ENCODE measurements at places on chromosomes 7 and 10.

DNA sequence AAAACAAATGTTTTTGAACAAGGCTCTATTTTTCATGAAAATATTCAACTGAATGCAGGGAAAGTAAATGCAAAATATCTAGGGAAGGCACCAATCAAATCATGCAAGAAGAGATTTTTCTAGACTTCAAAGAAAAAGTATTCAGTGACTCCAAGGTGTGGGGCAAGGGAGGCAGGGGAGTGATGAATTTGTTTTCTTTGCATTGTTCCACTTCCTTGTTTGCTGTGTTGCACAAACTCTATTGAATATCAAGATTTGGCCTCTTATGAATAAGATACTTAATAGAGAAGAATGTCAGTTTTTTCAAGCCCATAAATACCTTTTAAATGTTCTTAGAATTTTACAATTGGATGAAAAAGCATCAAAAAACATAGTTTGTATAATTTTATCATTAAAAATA is 26.4 kb downstream of the STEAP1 start:
- DNase-seq: no peak

GRCh38 chr7:118061386-118061785 is 122.6 kb upstream of the LSM8 start:
- no peak for DNase-seq

DNA sequence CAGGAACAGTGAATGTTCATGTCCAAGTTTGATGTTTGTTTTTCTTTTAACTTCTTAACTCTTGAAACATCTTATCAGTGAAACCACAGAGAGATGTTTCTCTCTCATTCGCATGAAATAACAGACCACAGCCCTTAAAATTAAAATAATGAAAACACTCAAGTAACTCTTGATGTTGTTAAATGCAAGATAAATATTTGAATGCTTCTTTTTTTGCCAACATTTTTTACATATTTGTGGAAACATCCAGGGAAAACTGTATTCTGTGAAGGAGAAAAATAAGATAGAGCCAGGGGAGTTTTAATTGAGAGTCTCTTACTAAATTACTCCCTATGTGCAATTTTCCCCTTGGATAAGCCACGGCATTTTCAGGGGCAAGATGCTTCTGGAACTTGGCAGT is 361.8 kb upstream of the MGMT start:
- no peak for DNase-seq

DNA sequence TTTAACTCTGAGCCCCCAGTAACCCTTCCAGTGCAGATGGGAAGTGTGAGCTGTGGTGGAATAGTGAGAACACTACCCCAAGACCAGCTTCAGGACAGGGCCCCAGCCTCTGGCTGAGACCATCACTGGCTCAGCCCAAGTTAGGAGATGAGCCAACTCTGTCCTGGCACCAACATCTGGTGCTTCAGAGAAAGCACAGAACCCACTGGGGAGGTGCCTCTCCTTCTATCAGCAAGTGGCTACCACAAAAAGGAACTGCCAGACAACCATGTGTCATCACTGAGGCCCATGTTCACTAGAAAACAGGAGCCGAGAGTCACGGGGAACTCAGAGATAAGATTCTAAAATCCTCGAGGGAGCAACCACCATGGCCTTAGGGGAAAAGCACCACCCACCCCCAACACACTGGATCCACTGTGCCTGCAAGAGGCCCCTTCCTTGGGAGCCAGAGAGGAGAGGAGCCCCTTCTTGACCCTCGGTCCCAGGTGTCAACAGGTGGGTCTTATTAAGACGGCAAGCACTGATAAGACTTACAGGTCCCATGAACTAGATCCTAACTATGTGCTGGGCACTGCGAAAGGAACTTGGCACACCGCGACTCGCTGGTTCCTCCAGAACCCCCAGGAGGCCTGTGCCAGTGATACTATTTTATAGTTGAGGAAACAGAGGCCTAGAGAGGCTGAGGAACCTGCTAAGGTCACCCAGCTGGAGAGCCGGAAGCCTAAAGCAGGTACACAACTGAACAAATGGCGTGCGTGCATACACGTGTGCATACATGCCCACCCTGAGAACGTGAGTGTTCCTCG is 102.7 kb downstream of the FAM53B start:
- no peak for DNase-seq

- DNase-seq: no peak
Measured at GRCh38 chr10:42690449-42691360, 52.3 kb upstream of the ZNF33B start.

DNA sequence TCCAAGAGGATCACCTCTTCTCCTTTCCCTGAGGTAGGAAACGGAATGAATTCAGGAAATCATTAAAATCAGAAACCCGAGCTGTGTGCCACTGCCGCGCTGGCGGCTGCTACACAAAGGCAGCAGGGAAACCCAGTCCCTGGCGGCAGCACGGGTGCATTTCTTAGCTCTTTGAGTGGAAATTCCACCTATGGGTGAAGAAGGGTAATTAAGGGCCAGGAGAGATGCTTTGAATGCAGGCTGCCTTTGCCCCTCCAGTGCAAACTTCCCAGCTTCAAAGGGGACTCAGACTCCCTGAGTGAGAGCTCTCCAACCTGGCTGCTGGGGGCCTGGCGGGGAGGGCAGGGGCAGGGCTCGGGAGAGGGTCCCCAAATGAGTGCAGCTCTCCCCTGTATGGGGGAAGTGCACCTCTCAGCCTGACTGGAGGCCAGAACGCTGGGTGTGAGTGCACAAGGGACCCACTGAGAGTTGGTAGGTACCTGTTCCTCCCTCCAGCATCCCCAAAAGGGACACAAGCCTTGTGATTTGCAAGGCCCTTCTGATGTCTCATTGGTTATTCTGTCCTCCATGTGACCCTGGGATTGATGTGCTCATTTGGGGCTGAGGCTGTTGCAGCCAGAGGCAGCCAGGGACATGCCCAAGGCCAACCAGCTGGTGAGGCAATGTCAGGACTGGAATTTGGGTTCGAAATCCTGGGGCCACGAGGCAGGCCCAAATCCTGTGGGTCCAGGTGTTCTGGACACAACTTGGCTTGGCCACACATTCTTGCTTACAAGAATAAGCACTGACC is 16.3 kb upstream of the ZMIZ1 start:
- no peak for DNase-seq

DNA sequence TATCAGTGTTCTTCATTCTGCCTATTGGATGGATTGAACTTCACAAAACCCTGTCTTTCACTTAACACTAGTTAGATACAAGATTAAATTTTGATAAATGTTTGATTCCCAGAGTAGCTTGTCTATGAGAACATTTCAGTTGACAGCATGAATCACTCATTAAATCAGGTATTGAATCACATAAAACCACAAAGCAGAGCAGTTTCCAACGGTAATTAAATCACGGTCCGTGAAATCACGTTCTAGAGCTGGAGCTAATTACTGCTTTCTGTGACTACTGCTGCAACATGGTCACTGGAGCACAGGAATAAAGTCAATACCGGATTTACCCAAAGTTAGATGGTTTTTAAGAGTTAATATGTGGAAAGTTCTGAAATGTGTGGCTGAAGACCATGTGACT is 257.8 kb upstream of the PCDH15 start:
- no peak for DNase-seq

DNA sequence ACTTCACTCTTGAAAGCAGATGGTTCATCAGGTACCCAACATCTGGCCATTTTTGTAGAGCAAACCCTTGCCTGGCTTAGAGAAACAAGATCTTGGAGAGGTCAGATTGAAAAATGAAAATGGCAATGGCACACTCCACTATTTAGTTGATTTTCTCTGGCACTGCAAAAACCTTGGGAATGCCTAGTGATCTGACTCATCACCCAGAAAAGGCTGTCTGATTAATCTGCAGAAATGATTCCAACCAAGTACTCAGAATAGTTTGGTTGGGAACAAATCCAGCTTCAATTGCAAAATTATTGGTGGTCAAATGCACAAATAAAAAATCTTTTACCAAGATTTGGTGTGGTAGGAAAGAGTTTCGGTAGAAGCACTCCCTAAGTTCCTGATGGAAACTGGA is 351.2 kb downstream of the PHTF2 start:
- no peak for DNase-seq

DNA sequence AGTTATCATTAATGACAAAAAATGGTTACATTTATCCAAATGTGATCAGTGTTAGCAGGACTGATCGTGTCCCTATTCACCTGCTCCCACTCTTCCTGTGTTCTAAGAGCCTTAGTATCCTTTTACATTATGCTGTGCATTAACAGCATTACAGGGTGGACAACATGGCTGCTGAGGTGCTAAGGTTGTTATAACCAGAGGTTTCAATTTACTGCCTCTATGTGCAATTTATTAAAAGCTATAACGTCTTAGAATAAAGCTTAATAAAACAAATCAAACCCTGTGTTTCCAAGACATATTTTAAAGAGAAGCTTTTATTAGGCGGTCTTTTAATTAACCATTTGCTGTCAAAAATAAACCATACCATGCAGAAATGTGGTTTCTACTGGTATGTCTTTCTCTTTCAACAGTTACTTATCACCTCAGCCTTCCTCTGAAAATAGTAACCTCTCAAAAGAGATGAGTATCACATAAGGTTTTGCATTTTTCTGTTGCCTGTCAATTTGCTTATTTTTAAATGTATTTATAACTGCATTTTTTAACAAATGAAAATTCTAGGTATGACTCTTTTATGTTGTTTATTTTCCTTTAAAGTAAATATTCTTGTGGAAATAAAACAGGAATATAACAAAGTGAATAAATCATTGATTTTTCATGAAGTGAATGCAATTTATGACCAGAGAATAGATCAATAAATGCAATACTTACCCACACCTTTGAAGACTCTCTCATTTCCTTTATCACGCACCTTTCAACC is 849.8 kb upstream of the SORCS1 start:
- no peak for DNase-seq

DNA sequence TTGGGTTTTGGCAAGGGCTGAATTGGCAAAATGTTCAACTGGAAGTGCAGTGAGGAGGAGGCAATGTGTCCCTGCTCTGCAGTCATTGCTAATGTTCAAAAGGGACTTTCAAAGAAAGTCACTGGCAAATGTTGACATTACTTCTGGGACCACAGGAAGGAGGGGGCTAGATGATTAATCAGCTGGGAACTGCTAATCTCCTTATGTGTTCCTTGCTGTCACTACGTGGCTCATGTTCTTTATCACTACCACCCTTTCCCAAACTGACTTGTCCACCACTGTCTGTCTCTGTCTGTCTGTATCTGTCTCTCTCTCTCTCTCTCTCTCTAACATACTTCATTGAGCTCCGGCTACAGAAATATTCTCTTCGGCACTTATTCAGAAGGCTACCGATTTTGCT is 86.9 kb upstream of the MTPN start:
- DNase-seq: no peak

GRCh38 chr10:43395571-43396060 is 13.4 kb downstream of the HNRNPF start:
- no peak for DNase-seq

DNA sequence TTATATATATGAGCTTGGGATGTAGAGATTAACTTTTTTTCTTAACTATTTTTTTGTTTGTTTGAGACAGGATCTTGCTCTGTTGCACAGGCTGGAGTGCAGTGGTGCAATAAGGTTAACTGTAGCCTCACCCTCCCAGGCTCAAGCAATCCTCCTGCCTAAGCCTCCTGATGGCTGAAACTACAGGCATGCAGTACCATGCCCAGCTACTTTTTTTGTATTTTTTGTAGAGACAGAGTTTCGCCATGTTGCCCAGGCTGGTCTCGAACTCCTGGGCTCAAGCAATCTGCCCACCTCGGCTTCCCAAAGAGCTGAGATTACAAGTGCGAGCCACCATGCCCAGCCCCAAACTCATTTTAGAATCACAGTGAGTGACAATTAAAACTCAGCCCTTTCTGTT is 105.2 kb downstream of the CUBN start:
- no peak for DNase-seq

DNA sequence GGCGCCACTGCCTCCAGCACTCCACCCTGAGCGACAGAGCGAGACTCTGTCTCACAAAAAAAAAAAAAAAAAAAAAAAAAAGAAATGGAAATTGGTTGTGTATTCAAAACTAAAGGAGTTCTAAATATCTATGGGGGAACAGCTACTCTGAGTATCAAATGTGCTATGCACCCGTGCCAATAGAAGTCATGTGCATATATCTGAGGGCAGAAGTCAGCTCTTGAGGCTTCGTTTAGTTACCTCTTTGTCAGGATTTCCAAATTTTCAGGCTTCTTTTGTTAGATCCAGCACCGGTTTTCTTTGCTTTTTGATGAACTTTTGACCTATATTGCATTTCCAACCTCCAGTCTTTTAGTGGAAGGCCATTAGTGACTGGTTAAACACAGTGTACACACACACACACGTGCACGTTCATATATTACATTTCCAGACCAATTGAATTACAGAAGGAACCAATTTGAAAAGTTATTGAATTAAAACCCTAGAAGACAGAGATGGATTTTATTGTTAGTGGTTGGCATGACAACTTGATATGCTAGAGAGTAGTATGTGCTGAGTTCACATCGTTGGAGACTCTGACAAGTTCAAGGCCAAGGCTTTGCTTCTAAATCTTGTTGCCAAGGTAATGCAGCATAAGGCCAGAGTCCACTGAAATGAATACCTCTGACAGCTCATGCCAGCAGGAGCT is 33.1 kb upstream of the ADD3 start:
- DNase-seq: no peak

GRCh38 chr7:118758582-118758981 is 534.1 kb downstream of the ANKRD7 start:
- no peak for DNase-seq

Measured in urinary bladder (tissue), 4 donors.